Lung (tissue), 17 donors: ENCODE measurements at places on chromosomes 6 and 20. TPM values are rescaled to one million over a fixed set of nuclear protein-coding genes. Genes with fewer than 3 reads are reported as not detected.

Gene CTCFL
- not detected for total RNA-seq

Gene IRAK1BP1
- total RNA-seq = 18.9 TPM

DNA sequence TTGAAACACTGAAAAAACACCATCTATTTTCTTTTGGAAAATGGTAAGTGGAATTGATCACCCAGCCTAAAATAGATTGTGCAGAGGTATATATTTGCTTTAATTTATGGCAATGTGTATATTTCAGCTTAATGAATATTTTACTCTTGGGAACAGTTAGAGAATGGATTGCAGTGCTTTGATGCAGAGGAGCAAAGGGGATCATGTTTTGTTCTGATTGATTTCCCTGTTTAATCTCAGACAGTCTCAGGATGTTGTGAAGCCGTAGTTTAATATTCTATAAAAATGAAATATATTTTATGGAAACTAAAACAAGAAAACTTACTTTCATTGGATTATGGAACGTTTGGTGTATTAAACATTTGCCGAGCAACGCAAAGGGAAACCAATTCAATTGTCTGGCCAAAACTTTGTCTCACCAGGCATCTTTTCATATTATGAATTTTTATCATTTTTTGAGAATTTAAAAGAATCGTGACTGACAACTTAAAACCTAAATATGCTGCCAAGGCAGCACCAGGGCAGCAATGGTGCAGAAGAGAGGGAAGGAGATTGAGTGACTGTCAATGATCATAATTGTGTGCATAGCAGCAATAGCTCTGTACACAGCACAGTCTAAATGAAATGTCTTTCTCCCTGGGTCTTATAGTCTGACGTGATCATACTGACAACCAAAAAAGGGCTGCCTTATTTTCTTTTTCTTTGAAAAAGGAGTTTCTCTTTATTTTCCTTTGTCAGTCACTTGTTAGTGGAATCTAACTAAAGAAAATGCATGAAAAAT is 105.5 kb upstream of the EPHA7 start:
- no peak overlapping the region for H3K4me3 ChIP-seq
- no peak for DNase-seq
- no peaks in the 10 kb centered on the region for H3K27me3 ChIP-seq
- no peaks in the 10 kb centered on the region for H3K36me3 ChIP-seq
- H3K27ac ChIP-seq = no peak overlapping the region

DNA sequence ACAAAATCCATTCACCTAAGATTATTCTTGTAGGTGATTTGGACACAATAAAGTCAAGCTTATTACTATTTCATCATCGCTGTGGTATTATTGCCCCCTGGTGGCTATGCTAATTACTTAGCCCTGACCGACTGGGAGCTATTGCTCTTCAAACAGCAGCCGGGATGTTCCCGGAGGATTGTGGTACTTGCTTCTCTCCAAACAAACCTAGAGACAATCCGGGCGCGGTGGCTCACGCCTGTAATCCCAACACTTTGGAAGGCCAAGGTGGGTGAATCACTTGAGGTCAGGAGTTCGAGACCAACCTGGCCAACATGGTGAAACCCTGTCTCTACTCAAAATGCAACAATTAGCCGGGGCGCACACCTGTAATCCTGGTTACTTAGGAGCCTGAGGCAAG is 15.4 kb upstream of the STMND1 start:
- H3K27ac ChIP-seq = no peak overlapping the region
- no peak overlapping the region for H3K4me3 ChIP-seq
- no peaks in the 10 kb centered on the region for H3K4me1 ChIP-seq
- H3K36me3 ChIP-seq = no peaks in the 10 kb centered on the region
- DNase-seq = peak; percentile 61
- H3K27me3 ChIP-seq = no peaks in the 10 kb centered on the region

DNA sequence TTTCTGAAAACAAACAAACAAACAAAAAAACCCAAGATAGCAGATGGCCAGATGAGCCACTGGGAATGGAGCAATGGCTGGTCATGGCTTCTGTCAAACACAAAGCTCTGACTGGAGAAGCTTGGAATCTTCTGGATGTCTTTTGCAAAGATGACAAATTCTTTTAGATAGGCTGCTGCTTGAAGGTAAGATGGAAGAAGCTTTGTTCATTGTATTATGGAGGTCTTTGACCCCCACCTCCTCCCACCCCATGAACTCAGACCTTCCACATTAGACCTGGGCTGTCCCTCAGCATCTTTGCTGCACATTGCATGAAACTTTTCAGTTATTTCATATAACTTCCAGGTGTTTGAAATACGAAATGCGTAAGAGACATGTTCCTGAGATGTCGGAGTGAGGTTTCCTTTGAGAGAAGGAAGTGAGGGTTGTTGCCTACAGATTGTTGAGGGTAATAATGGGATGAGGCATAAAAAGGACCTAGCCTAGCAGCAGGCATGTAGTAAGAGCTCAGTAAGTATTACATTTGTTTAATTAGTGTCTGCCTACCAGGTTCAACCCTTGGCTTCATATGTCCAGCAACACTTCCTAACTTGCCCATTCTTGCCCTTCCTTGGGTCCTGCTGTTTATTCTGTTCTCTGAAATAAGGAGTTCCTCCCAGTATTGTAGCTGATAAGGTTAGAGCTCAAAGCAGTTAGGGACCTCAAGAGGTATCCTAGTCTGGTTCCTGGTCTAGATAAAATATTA is 51.4 kb upstream of the IER3 start:
- no peaks in the 10 kb centered on the region for H3K36me3 ChIP-seq
- no peaks in the 10 kb centered on the region for H3K4me1 ChIP-seq
- no peaks in the 10 kb centered on the region for H3K27me3 ChIP-seq
- no peak for DNase-seq
